ENCODE measurements at places on chromosomes 13 and 19. TPM values are rescaled to one million over a fixed set of nuclear protein-coding genes. Genes with fewer than 3 reads are reported as not detected.

Gene KLK15
- not detected for total RNA-seq

Gene ADGRE3
- total RNA-seq = not detected

Gene SYCN
- total RNA-seq = not detected

Gene ZNF737
- total RNA-seq = 10.6 TPM

Gene GSX1
- not detected for total RNA-seq

Gene ETV2
- total RNA-seq = 1.3 TPM

Gene NCR1
- not detected for total RNA-seq

Gene LILRB5
- not detected for total RNA-seq

Gene KRTDAP
- total RNA-seq = not detected

Gene OR10H3
- not detected for total RNA-seq

Gene NDUFA7
- total RNA-seq = 49.6 TPM

Gene CACNA1A
- 0.34 TPM for total RNA-seq

Gene ITGBL1
- not detected for total RNA-seq

Gene PEX11G
- total RNA-seq = 0.57 TPM

Gene ANKLE1
- total RNA-seq = 7.3 TPM

Gene GPR183
- 69.8 TPM for total RNA-seq

Gene CNN1
- not detected for total RNA-seq

Gene NXNL1
- not detected for total RNA-seq

Gene CRB3
- 0.55 TPM for total RNA-seq

Gene KIR2DL3
- not detected for total RNA-seq

Gene SPTBN4
- 0.20 TPM for total RNA-seq

Gene FAM83E
- 3.8 TPM for total RNA-seq

Gene PGLYRP1
- not detected for total RNA-seq

Gene ZNF134
- 13.6 TPM for total RNA-seq

Gene F2RL3
- 0.39 TPM for total RNA-seq

Gene DAND5
- total RNA-seq = not detected

Gene PSG3
- not detected for total RNA-seq

Gene ZNF93
- 7.2 TPM for total RNA-seq

Gene TSHZ3
- 0.61 TPM for total RNA-seq

Gene SPIB
- 0.68 TPM for total RNA-seq

Gene STARD13
- 0.41 TPM for total RNA-seq

Gene S1PR5
- total RNA-seq = not detected

Gene RGCC
- 38.0 TPM for total RNA-seq

Gene CADM4
- 0.16 TPM for total RNA-seq

Gene ZNF682
- 5.8 TPM for total RNA-seq

Gene SWSAP1
- total RNA-seq = 2.6 TPM

Gene PPP1R13L
- 12.9 TPM for total RNA-seq

Gene FPR2
- total RNA-seq = not detected

Gene GIPC3
- 0.48 TPM for total RNA-seq

Gene MBOAT7
- total RNA-seq = 107 TPM
